Stimulated activated CD8-positive, alpha-beta memory T cell treated with anti-CD3 and anti-CD28 coated beads, Interleukin-7, amount 100 ng/mL, for 1 hour (primary cell): ENCODE measurements at places on chromosomes 2 and 18.

- no peak for DNase-seq
Measured at GRCh38 chr18:32096946-32097345, 5.3 kb downstream of the RNF138 start.

- no peak for DNase-seq
Measured at GRCh38 chr2:199302851-199303250, 154.9 kb downstream of the SATB2 start.

- DNase-seq = no peak
Measured at GRCh38 chr18:74951165-74951760, 257.7 kb downstream of the PTGR3 start.

- no peak for DNase-seq
Measured at GRCh38 chr18:40687399-40687798, 1267.6 kb upstream of the PIK3C3 start.

DNA sequence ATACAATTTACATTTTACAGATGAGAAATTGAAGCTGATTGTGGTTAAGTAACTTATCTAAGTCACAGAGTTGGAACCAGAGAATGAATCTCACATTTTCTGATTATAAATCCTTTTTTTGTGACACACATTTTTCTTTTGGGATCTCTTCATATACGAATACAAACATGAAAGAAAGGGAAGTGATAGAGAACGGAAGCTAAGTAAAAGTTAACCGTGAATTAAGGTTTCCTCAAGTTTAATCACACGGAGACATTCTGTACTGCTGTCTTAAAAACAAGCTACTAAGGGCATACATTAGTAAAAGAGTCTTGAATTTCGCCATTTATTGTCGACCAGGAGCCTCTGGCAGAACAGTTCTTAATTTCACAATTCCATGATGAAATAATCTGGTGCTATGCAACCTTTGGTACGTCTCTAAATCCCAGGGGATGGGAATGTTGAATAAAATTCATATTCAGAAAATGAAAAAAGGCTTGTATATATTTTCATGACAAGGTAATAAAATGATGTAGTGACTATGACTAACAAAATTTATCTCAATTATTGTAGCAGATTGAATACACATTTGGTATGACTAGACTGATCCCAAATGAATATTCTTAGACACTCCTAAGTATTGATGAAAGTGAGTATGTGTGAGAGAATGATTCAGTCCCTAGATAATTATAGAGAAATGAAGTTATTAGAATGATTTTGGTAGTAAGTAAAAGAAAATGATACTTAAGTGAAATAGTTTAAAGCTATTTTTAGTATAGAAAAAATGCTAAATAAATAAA is 40.3 kb upstream of the ZSWIM2 start:
- DNase-seq = no peak

DNA sequence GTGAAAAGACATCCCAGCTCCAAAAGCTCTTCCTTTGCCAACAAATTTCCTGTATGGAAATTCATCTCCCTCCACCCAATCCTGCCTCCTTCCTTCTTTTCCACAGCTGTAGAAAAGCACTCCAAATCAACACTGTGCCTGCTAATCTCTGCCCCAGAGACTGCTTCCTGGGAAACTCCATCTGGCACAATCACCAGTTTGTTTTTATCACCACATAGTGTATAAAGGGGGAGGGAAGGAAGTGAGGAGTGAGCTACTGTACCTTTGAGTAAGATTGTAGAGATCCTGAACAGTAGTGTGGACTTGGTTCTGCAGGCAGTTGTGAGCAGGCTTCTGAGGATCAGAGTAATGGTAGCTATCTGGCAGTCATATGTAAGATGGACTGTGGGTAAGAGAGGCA is 14.7 kb upstream of the FAM237A start:
- no peak for DNase-seq

DNA sequence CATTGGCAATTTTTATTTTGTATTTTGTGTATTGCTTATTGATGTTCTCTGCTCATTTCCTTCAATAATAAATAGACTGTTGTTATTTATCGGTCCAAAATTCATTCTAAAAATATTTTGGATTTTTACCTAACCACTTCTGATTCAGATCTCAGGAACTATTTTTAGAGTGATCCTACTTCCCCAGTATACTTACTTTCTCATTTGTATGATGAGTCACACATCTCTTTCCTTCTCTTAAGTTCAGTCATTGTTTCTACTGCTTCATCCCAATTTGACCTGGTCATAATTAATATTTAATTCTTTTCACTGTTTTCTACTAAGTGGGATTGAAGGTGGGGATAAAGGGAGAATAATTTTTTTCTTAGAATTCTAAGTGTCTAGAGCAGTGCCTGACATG is 75.1 kb downstream of the AGPS start:
- DNase-seq = no peak

DNA sequence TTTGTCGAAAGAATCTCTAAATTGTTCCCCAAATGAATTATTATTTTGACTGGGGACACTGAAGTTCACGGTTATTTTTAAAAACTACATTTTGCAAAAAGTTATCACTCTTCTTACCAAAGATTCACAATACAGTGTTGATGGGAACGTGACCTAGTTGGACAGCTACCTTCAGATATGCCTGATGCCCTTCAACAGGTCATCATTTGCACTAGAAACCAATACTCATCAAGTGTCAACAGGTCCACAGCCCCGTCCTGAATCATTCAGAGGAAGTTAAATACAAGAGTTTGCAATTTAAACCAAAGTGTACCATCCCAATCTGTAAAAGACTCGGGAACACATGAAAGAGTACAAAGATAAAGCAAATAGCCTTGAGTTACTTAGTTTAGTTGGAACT is 28.3 kb downstream of the BCL2 start:
- DNase-seq = no peak

DNA sequence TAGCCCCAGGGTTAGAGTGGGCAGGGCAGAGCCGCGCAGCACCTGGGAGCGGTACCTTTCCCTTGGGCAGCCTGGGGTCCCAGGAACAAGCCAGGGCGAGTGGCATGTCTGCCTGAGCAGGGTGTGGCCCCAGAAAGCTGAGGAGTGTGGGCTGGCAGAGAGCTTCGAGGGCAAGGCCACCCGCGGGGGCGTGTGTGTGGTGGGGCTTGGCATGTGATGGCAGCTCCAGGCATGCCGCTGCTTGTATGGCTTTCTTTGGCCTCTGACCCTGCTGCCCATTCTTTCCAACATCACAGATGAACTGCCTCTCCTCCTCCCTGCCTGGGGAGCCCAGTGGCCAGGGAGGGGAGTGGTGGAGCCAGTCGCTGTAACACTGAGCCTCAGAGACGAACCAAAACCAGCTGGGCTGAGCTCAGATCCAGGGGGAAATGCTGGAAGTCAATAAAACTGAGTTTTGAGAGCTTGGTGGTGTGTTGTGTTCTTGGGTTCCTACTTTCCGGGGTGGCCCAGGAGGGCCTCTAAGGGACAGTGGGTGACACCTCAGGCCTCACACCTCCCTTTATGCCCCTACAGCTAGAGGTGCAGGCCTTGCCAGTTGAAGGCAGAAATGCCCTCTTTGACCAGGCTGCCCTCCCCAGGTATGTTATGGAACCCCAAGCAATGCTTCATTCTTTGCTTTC is 7.4 kb downstream of the DNAJB2 start:
- DNase-seq = no peak

DNA sequence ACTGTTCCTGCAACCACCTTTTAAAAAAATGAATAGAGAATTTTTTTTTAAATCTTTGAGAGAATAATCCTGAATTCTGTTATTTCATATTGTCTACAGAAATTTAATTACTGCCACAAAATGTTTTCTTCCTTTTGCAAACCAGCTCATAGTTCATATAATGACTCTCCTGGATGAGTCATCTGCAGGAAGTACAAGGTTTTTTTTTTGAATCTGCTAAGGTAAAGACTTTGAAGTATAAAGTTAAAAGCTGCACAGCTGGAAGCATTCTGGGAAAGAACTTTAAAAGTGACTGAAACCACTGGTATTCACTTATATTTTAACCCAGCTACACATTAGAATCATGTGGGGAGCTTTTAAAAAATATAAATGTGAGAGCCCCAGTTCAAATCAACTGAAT is 25.4 kb downstream of the SESTD1 start:
- no peak for DNase-seq

- DNase-seq = no peak
Measured at GRCh38 chr2:74128206-74128605, 19.5 kb downstream of the BOLA3 start.

DNA sequence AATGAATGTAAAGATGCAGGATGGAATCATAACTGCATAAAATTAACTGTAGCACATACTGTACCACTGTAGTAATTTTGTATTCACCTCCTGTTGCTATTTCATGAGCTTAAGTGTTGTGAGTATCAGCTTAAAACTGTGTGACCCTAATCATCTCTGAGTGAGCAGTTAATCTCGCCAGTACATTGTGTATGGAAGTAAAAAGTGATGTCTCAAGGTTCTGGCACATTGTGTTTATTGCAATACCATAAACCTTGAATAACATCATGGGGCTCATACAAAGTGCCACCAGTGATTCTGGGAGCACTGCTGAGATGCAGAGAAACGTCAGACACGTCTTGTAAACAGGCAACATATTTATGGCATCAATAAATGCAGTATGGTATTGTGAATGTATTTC is 124.5 kb downstream of the PMAIP1 start:
- DNase-seq = no peak

DNA sequence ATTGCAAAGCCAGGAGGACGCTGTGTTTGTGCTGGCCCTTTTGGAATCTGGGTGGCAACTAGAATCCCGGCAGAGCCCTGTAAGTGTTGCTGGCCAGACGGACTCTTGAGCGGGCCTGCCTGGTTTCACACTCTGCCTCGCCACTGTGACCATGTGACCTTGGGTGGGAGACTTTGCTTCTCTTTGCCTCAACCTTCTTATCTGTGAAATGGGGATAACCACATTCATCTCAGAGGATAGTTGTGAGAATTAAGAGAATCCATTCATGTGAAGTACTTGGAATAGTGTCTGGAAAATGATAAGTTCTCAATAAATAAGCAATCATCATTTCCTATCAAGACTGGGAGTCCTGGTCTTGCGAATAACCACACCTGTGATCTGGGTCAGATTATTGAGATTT is 105.6 kb downstream of the LIPG start:
- DNase-seq = no peak

DNA sequence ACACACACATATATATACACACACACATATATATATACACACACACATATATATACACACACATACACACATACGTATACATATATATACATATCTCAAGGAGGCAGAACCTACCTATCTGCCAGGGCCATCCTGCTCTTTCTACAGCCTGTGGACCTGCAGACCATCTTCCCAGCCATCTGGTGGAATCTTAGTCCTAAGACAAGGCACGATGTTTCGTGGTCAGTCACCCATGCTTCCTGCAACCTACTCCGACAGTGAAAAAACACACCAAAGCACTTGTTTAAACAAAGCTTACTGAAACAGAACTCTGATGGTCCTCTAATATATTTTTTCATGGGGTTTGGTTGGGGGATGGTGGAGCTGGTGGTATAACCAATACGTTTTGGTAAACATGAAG is 164.2 kb upstream of the ZNF521 start:
- DNase-seq = no peak

DNA sequence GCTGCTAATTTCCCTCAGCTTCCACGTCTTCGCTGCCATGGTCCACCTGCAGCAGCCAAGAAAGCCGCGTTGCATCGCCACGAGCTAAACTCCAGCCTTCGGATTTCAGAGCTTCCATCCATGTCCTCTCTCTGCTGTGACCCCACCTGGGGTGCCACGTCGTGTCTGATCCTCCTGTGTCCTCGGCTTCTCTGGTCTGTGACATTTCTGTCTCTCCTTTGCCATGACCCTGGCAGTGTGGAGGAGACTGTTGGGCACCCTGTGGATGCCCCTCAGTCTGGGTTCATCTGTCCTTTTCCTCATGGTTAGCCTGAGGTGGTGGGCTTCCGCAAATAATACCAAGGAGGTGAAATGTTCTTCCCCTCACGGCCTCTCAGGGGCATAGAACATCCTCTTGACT is 106.8 kb downstream of the RTP5 start:
- no peak for DNase-seq
